GM13976 (cell line): ENCODE measurements at places on chromosomes 7 and 10.

GRCh38 chr7:106009503-106010226, 46.6 kb downstream of the CDHR3 start:
- DNase-seq: peak; percentile 89

- DNase-seq: no peak
Observed at GRCh38 chr7:91946549-91946948, 5.9 kb downstream of the AKAP9 start.

- no peak for DNase-seq
Observed at GRCh38 chr7:71705901-71706596, 574.1 kb downstream of the GALNT17 start.

GRCh38 chr10:102856758-102857424, 2.8 kb downstream of the BORCS7 start:
- DNase-seq: no peak

DNA sequence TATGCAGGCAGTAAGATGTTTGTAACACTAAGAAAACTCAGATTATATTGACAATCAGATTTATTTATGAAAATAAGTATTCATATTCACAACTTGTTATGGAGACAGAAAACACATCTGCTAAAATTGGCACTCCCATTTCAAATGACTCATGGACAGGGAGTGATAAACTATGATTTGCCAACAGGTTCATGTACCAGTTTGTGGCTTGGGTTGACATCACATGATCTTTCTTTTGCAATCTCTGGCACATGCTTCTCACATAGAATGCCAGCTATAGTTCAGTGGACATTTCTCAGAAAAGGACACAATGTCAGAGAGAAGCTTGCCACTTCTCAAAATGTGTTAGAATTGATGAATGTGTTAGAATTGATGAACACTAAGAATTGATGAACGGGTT, 663.2 kb upstream of the ANKRD30A start:
- DNase-seq: no peak

DNA sequence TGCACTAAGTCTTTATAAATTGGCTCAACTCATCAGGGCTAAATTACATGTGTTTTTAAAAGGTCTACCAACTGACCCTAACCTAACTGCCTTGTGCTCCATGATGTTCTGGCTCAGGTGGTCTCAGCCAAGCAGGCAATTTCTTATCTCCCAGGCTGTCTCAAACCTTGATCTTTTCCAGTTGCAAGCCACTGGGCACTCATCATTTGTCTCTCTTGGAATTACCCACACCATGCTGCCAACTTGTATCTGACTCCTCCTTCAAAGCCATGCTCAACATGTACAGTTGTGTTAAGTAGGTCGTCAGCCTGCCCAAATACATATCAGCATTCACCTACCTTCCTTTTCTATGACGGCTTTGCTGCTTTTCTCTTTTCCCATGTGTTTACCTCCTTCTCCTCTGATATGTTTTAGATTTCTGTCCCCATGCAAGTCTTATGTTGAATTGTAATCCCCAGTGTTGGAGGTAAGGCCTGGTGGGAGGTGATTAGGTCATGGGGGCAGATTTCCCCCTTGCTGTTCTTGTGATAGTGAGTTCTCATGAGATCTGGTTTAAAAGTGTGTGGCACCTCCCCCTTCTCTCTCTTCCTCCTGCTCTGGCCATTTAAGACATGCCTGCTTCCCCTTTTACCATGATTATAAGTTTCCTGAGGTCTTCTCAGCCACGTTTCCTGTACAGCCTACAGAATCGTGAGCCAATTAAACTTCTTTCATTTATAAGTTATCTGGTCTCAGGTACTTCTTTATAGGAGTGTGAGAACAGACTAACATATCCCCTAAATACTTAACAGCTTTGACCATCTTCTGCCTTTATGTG, 130.0 kb downstream of the ELAPOR2 start:
- no peak for DNase-seq

- no peak for DNase-seq
Observed at GRCh38 chr10:92068900-92069299, 145.3 kb downstream of the BTAF1 start.

DNA sequence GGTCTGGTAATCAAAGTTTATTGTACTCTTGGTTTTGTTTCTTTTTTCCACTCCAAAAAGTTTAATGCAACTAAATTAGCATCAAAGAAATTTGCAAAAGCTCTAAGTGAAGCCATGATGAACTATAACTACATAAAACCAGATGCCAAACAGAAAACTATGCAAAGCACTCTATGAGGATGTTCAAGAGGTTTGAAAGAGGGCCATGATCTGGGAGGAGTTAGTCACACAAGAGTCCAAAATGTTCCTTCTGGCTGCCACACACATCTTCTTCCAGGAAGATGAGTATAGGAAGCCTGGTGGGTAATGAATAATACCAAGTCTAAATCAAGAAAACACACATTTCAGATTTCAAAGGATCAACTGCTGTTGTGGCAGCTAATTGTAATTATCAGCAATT, 28.4 kb downstream of the GLI3 start:
- DNase-seq: no peak

- no peak for DNase-seq
Observed at GRCh38 chr10:34650156-34650555, 164.9 kb downstream of the PARD3 start.

GRCh38 chr10:133276100-133276434, 601 bp downstream of the ADAM8 start:
- DNase-seq: no peak

DNA sequence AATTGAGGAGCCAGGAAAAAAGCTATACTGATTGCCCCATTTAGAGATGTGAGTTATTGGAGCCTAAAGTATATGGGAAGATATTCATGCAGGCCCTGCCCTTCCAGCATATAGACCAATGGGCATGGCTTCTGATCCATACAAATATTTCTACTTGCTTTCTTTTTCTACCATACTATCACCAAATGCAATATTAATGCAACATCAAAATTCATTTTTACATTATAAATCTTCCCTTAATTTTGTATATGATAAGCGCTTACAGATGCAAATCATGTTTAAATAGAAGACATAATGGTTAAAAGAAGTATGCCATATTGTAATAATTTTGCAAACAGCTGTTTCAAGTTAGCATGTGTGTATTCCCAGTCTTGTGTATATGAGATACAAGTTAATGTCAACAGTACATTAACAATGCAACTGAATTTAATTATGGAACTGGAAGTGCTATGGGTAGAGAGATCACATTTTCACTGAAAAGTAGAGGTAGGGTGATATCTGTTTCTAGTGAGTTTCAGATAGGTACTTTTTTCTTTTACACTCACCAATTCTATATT, 24.6 kb upstream of the WNT16 start:
- no peak for DNase-seq

GRCh38 chr10:127774766-127775559, 38.0 kb downstream of the FOXI2 start:
- no peak for DNase-seq

DNA sequence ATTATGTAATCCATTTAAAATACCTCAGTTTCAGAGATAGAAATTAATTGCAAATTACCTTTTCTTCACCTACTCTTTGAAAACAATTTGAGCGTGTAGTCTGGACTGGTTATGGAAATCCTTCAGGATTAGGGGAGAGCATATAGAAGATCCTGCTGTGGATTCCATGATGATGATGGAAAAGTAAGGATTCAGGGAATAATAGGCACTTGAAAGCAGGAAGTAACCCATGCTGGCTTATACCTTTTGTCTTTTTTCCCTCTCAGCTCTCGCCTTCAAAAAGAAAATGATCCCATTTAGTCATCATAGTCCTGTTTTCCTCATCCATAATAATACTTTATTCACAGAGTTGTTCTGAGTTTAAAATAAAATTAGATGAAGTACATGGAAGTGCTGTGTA, 4.4 kb downstream of the HBP1 start:
- no peak for DNase-seq

- no peak for DNase-seq
Observed at GRCh38 chr7:70069977-70070376, 471.7 kb downstream of the AUTS2 start.

DNA sequence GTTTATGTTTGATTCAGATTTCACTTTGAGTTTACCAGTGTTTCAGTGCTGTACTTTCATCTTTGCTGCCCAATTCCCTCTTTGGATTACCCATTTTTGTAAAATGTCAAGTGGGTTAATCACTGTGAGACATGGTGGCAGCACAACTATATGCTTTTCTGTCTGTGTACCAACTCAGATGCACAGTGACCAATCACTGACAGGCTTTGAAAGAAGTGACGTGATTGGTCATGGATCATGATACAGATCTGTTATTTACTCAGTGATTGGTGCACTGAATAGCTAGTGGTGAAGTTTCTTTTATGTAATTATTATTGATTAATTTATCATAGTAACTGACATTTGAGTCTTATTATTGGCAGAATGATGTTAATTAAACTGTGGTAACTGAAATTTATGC, 126.9 kb downstream of the SDK1 start:
- no peak for DNase-seq

- DNase-seq: no peak
Observed at GRCh38 chr10:130169136-130169859, 33.1 kb downstream of the GLRX3 start.

- peak; percentile 71 for DNase-seq
Observed at GRCh38 chr10:102435529-102436233, 3.3 kb upstream of the CUEDC2 start.

DNA sequence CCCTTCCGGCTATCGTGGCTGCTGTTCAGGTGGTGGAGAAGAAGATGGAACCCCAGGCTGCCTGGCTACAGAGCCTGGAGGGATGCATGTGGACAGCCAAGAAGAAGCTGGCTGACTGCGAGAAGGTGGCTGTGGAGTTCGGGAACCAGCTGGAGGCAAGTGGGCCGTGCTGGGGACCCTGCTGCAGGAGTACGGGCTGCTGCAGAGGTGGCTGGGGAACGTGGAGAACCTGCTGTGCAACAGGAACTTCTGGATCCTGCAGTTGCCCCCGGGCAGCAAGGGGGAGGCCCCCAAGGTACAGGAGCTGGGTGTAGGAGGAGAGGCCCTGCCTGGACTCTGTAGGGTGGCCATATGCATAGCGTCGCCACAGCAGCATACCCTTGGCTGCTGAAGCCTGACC, 25.6 kb downstream of the ZNF783 start:
- no peak for DNase-seq

DNA sequence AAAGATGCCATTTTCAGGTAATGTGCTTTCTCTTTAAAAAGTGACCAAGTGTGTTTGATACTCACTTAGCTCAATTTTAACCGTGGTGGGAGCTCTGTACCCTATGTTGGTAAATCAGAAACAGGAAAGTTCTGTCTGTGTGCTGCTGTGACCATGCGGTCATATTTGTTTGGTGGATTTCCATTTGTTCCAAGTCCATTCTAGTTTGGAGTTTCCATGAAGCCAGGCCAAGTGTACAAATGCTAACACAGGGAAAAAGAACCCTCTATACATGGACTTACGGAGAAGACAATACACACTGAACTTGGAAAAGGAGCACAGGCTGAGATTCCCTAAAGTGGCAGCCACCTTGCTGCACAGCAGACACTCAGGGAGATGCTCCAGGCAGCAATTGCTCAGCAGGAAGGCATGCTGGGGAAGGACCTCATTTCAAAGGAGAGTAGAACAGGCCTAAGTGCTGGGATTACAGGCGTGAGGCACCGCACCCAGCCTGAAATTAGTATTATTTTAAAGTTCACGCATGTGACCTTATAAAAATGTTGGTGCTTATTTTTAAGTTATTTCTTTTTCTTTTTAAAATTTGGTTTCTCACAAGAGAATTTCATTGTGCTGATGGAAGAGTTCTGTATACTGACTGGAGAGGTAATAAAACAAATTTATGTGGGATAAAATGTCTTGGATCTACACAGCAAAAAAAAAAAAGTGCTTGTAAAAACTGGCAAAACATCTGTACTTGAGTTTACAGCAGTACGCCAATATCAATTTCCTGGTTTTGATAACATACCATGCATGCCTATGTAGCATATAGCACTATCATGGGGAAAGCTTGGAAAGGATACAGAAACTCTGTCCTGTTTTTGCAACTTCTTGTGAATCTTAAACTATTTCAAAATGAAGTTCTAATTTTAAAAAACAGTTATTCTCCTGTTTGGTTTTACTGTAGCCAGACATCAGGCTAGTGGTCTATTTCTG, 436.2 kb downstream of the KCNMA1 start:
- no peak for DNase-seq

- no peak for DNase-seq
Observed at GRCh38 chr10:30420766-30421165, 13.2 kb upstream of the MAP3K8 start.

DNA sequence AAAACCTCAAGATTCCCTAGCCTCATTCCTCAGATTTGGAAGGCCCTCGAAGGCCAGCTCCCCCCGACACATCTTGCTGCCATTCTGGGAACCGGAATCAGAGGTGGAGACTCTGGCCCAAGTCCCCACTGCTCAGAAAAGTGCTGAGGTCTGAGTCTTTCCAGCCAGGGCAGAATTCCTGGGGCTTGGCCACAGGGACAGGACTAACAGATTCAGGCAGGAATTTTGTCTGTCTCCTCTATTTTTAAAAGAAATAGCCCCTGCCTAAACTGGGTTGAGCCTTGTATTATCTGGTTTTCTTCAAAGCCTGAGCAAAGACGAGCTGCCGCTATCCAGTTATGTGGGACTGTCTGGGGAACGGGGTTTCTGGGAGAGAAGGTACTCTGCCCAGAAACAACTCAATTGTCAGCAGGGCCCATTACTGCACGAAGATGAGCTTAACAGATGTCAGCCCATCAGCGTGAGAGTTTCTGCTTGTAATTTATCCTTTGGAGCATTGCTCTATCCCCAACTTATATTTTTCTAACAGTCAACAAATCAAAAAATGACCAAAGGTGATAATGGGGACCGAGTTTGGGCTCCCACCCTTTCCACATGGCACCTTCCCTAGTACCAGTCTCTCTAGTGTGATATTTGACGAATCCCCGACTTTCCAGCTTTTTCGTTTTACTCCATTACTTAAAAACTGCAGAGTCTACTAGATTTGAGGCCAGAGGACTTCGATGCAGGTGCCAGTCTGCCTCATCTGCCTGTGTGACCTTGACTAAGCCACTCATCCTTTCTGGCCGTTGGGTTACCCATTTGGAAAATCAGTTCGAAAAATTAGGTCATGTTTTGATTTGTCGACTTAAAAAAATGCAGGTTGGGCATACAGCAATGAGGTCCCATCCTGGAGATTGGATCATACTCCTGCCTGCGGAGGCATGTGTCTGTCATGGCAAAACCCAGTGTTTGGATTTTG, 110.9 kb downstream of the WDR11 start:
- DNase-seq: no peak

DNA sequence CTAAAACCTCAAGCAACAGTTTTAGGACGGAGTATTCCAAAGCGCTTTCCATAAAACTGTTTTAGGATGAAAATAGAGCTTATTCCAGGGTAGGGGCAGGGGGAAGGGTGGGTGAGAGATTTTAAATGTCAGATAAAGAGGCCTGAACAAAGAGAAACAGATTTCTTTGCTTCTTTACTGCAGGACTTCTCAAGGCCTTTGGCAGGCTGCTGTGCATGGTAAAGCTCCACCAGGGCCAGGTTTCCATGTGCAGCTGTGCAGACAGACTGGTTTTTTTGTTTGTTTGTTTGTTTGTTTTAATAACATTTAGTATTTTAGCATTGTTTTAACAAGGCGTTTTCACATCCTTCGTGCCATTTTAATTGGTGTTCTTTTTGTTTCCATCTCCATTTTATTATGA, 26.3 kb downstream of the HECW1 start:
- DNase-seq: no peak
